Effector CD8-positive, alpha-beta T cell (primary cell): ENCODE measurements at places on chromosomes 4 and X.

DNA sequence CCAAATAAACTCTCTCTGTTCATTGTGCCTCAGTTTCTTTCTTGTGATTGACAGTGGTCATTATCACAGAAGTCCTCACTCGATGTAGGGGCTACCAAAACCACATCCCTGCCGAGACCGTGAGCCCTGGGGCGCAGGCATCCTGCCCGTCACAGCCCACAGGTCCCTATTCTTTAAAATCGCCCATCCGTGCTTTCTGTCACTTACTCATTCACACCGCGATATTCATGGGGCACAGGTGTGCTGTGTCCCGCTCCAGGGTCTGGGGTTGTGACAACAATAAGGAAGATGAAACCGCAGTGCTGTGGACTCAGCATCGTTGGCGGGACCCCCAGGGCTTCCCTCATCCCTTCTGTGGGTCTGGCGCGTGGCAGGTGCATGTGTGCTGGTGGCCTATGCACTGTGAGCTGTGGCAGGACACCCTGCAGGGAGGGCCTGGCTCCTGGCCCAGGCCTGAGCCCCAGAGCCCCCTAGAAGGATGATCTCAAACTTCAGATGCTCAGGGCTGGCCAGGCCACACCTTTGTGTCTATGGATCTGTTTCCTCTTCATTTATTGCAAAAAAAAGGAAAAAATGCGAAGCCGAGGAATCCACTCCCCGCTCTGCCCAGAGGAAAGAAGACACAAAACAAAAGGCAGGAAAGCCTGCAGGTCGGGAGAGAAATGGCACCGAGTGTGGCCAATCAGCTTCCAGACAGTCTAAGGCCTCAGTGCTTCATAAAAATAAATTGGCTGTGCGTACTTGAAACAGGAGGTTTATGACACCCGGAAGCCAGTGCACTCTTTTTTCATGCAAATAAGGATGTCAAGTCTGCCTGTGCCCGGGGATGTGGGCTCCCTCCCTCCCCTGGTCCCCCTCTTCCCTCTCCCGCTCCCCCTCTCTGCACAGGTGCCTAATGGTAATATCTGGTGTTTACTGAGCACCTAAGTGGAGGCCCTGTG lies 109.5 kb upstream of the ADRA2C start:
- DNase-seq = no peak

DNA sequence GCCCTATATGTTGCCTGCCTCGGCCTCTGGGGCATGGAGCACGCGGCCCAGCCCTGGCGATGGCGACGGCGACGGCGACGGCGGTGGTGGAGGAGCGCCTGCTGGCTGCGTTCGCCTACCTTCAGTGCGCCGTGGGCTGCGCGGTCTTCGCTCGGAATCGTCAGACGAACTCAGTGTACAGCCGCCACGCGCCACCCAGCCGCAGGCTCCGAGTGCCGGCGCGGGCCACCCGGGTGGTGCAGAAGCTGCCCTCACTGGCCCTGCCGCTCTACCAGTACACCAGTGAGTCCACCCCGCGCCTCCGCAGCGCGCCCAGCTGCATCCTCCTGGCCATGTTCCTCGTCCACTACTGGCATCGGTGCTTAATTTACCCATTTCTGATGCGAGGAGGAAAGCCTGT lies 83.7 kb upstream of the F9 start:
- no peak for DNase-seq

GRCh38 chr4:12691168-12691567 lies 793.0 kb downstream of the RAB28 start:
- DNase-seq = no peak

DNA sequence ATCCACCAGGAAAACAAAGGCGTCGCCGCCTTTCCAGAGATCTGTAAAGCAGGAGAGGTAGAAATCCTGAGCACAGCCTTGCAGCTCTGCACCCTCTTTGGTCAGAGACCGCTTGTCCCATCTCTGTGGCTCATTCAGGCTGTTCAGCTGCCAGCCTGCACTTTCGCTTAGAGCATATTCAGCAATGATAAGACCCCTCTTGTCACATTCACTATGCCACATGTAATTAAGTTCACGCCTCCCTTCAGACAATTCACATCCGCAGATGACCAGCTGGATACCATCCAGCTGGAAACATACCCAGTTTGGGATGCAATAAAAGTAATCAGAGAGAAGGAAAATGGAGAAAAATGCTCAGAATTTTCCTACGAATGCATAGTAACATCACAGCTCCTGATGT lies 335.4 kb downstream of the UNC5C start:
- DNase-seq = no peak

GRCh38 chr4:185645403-185645802 lies 110.1 kb upstream of the PDLIM3 start:
- DNase-seq = no peak

DNA sequence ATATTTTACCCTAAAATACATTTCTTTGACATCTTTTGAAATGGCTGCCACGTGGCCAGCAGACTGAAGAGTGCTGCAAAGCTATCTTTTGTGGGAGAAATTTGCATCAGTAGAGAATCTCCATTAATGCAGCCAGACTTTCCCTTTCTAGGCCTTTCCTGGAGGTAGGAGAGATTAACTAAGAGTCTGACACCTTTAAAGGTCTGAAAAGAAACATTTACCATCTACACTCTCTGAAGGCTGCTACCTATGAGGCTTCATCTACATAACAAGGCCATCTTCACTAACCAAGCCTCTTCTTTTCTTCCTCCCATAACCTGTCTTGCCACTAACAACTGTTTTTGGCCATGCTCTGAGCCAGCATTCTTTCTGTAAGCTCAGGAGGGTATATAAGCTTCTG lies 17.8 kb upstream of the SPRY1 start:
- no peak for DNase-seq

- DNase-seq = no peak
These were observed 81.1 kb downstream of the CLCN5 start for GRCh38 chrX:50003467-50003866.

DNA sequence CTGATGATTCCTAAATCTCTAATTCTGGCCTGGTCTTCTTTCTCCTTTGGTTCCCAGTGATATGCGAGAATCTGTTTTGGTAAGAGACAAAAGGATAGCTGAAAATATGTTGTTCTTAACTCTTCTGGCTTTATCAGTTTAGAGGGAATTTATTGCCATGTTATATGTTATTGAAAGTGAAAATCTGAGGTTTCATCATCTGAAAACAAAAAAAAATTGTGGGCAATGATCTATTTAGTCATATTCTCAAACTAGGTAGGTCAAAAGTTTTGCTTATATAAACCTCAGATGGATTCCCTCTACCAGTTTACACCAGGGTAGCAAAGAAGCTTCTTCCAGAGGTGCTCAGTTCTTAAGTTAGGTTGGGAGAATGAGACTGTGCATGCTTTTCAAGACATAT lies 103.6 kb downstream of the ITM2A start:
- DNase-seq = no peak

DNA sequence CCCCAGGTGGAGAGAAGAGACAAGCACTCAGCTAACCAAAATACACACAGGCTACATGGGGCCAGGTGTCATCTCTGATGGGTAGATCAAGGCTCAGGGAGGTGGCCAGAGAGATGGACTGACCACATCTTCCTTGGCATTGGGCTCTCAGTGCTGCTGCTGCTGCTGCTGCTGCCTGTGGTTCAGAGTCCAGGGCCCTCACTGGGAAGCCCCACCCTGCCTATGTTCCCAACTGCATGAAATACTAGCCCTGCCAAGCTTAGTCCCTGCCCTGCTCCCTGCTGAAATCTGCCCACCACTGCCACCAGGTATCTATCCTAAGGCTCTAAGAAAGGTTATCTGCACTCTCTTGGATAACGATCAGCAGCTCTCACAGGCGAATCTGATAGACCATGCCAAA lies 118.7 kb downstream of the EFHC2 start:
- DNase-seq = no peak

DNA sequence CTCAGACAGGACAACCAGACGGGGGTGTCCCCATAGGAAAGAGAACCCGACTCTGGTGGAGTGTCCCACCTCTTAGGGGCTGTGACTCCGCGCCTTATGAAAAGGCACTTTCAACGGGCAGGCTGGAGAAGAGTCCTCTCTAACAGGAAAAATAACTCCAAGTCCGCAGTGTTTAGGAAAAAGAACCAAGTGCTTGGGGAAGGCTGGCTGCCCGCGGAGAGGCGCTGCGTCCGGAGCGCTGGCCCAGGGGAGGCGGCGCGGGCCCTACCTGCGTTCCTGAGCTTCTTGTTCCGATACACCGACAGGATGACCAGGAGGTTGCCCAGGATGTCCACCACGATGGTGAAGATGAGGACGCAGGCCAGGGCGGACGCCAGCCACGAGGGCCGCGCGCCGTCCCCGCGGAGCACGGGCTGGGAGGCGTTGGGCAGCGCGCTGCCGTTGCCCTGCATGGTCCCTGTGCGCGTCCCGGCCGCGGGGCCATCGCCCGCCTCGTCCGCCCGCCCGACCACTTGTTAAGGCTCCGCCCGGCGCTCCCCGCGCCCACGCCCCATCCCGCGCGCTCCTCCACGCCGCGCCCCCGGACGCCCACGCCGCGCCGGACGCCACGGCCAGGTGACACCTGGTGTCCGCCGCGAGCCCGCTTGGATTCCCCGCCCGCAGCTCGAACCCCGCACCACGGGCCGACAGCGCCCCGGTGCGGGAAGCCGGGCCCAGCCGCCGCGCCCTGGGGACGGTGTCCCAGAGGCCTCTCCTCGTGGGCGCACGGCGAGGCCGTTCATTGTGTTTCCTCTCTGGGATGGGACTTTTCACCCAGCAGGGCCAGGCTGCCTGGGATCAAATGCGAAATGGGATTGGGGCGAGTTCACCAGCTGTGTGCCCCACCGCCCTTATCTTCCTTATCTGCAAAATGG lies at the start of gene MTNR1A:
Gene MTNR1A, minus strand, starts transcription at position 654 of the 914 bp plus-strand sequence. Its CDS starts 202 bp downstream, at position 452.
- DNase-seq = no peak

DNA sequence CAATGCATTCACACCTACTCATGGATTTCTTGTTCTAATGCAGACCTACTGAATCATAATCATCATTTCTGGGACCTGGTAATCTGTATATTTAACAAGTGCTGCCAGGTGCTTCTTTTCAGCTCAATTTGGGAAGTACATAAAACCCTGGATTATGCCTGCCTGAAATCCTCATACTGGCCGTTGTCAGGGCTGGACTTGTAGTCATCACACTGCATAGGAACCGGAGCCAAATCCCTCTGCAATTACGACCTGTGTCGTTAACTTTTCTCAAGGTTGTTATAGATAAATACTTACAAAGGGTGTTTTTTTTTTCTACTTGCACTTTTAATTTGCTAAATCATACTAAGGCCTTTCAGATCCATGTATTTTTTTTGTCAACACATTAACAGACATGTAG lies 294.9 kb upstream of the PRPS2 start:
- DNase-seq = no peak

DNA sequence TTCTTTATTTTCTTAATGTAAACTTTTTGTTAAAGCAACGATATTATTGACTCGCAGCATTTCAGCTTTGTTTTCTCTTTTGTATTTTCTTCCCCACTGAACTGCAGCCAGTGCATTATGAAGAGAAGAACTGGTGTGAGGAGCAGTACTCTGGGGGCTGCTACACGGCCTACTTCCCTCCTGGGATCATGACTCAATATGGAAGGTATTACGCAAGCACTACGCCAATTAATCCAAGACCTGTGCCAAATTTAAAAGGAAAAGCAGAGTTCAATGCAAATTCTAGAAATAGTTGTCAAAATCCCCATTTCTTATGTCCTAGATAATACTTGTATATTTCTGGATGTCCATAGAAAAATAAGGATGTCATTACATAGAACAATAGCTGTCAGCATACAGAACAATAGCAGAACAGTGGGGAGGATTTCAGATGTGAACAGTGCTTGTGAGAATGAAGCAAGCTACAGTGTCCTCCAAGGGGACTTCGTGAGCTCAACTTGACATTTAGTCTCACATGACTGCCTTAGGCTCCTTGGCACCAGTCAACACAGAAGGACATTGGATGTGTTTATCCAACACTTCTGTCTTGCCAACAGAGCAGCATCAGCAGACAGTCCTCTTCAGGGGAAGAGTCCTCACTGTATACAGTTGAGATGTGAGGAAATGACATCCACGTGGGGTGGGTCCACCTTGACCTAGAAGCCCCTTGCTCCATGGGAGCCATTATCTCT lies 85.9 kb downstream of the MAOA start:
- no peak for DNase-seq

GRCh38 chr4:169025184-169025583 lies 15.1 kb upstream of the CBR4 start:
- DNase-seq = no peak

GRCh38 chr4:8267077-8267476 lies 2.5 kb upstream of the HTRA3 start:
- no peak for DNase-seq

- DNase-seq = no peak
These were observed 205.8 kb downstream of the NWD2 start for GRCh38 chr4:37450309-37450708.

DNA sequence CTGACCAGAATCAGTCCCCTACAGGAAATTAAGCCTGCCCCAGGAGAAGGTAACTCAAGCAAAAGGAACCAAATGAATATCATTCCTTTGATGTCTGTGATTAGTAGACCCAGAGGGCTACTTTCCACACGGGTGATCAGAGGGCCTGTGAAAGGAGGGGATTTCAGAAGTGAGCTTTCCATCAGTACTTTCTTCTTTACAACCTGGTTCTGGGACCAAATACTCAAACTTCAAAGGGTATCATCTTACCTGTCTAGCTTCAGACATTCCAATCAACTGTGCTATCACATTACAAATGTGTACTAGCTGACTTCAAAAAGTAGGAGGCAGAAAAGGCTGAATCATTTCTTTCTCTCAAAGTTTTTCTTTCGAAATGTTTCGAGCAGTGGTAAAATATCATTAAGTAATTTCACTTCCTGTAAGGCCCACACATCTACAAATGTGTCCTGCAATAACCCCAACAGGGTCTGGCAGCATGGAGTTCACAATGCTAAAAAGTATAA lies 23.9 kb downstream of the ACSL4 start:
- no peak for DNase-seq

- DNase-seq = no peak
These were observed 420.5 kb downstream of the TLL1 start for GRCh38 chr4:166293556-166293955.

- DNase-seq = no peak
These were observed 97.1 kb downstream of the MRPL1 start for GRCh38 chr4:77959566-77960338.

- no peak for DNase-seq
These were observed 149.1 kb downstream of the PAPSS1 start for GRCh38 chr4:107570952-107571351.

GRCh38 chrX:129739578-129739977 lies 799 bp downstream of the XPNPEP2 start:
- DNase-seq = no peak

DNA sequence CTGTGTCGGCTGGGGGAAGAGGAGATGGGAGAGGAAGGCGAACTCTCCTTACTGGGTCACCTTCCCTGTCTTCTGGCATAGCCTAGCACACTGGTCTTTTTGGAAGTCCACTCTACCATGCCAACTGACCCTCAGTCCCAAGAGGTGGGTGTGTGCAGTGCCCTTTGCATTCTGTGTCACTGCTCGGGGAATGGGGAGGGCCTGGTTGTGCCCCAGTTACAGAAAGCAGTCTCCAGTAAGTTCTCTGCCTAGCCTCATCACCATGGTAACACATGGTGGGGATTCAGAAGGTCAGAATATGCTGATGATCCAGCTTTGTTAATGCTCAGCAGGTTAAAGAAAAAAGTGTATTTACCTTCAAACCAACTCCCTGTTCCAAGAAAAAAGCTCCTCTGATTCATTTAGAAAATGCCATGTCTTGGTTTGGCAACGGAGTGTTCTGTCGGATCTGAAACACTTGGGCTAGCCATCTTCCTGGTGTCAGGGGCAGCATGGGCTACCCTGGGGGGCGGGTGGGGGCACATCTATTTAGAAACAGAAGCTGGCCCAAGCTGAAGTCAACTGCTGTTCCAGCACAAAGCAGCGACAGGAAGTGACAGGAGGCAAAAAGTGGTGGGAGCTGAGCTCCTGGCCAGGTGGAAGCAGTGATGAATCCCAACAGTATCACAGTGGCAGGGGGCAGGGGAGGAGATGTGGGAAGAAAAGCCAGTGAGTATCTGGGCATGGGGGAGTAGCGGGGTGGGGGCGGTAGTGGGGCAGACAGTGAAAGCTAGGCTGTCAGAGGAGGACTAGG lies 37.0 kb downstream of the NSG1 start:
- no peak for DNase-seq
